ENCODE measurements at places on chromosomes 4 and X.

- DNase-seq: no peak
Observed at GRCh38 chr4:7390906-7391636, 43.7 kb downstream of the PSAPL1 start.

GRCh38 chr4:136706942-136707341 is 825.4 kb downstream of the PCDH18 start:
- peak; percentile 2 for DNase-seq

GRCh38 chrX:153245288-153245731 is 66.2 kb downstream of the MAGEA1 start:
- DNase-seq: peak; percentile 2

- no peak for DNase-seq
Observed at GRCh38 chrX:33725535-33726210, 406.4 kb downstream of the FAM47A start.

DNA sequence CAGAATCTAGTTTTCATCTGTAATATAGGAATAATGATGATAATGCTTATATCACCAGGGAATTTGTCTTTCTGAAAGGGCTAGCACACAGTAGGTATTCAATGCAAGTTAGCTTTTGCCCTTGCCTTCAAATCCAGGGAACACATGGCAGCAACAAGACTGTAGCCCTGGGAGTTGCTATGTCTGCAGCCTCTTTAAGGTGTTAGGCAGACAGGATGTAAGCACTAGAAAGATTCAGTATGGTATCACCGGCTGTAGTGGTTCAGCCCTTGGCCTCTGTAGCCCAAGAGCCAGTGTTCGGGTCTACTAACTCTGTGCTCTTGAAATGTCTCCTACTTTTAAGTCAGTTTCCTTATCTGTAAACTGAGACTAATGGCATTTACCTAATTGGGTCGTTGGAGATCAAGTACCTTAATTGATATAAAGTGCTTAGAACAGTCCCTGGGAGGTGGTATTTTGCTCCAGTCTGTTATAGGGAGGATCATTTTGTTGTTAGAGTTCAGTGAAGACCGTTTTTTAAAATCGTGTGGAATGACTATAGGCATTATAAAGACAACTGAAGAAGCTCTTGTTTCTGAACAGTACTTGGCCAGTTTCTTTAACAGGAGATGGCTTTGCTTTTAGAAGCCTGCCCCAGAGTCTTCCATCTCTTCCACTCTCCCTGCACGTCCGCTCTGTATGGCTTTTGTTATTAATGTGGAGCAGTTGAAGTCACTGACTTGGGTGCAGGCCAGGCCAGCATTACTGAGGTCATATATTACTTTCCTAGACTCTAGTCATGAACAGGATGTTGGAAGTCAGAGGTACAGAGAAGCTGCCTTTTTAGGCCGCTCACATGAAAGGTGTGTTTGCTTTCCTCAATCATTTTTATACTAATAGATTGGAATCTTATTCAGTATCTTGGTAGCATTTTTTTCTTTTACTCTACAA is 44.8 kb downstream of the GAB1 start:
- peak; percentile 89 for DNase-seq

DNA sequence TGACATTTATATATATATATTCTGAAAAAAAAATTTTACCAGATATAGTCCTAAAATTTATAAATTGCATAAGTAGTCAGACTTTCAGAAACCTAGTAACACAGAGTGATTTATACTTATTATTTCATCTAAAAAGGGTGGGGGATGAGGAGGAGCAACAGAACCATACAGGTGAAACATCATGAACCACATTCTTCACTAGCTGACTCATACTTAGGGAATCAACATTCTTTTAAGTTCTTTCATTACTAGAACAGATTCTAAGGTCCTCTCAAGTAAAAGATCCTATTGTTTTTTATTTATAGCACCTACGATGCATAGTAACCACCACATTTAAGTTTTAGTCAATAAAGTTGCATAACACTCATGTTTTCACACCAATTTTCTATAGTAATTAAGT is 166.1 kb downstream of the LRBA start:
- no peak for DNase-seq

- no peak for DNase-seq
Observed at GRCh38 chr4:155693015-155693663, 26.5 kb downstream of the GUCY1A1 start.

- no peak for DNase-seq
Observed at GRCh38 chrX:13305108-13305507, 14.7 kb downstream of the ATXN3L start.

- DNase-seq: no peak
Observed at GRCh38 chr4:1000686-1001260, 7.6 kb upstream of the SLC26A1 start.

DNA sequence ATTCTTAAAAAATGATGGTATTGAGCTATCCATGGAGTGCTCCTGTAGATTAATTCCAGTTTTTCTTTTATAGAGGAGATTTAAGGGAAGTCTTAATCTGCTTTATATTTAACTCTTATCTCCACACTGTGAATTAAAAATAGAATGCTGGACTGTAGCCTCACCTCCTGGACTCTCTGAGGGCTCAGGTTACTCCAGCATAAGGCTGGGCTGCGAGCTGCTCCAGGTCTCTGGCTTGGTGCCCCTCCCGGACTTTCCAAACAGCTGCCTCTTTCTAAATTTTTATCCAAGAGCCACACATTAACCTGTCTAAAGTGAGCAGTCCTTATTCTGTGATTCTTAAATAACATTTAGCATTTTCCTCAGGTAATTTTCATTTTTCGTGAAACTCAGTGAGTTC is 218.7 kb upstream of the JADE1 start:
- no peak for DNase-seq

GRCh38 chr4:123785538-123785937 is 388.9 kb downstream of the SPRY1 start:
- DNase-seq: peak; percentile 90

GRCh38 chr4:25022766-25023165 is 8.0 kb downstream of the LGI2 start:
- DNase-seq: no peak

DNA sequence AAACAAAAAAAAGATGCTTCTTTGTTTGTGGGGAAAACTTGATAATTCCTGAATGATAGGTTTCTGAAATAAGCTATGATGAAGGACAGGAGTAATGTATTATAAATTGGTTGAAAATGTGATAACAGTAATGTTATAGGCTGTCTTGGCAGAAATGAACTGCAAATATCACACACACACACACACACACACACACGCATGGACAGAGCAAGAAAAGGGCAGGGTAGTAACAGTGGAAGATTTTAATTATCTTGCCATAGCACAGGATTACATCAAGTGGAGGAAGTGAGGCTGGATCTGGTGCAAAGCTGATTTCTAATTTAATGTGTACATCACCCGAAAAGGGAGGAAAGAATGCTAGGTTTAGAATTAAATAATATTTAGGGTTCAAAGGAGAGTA is 97.5 kb upstream of the CXXC4 start:
- no peak for DNase-seq

- DNase-seq: no peak
Observed at GRCh38 chr4:7569810-7570783, 135.4 kb upstream of the PSAPL1 start.

All from EH (cell line).